ENCODE measurements at places on chromosomes 6 and 20.

GRCh38 chr20:33874129-33874528 is 63.0 kb downstream of the CHMP4B start:
- DNase-seq: no peak

- peak; percentile 21 for DNase-seq
Measured at GRCh38 chr6:148747471-148748165, 788 bp downstream of the UST start.

DNA sequence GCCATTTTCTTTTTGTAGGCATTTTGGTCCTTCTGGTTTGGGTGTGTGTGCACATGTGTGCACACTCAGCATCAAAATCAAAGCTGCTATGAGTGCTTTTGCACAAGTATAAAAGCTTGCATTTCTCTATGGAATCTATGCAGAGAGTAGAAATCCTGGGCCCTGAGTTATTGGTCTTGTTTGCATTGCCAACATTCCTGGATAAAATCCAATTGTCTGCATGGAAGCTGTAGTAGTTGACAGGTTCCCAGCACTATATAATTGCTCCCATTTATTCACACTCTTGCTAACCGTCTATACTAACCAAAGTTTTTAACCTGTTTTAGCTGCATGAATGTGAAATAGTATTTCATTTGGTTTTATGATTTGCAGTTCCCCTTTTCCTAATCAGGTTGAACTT is 277.0 kb downstream of the FOXA2 start:
- no peak for DNase-seq

DNA sequence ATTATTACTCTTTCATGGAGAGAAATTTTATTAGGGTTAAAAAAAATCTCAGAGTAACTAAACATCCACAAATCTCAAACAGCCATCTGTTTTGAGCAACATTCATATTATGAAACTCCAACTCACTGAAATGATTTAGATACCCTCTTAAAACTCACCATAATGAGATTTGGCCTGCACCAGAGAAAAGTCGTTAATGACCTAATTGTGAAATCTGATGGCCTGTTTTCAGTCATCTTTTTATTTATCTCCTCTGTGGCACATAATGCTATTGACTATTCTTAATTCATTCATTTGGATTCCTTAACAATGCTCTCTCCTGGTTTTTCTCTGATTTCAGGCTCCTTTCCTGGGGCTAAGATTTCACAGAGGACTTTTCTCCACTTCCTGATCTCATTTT is 192.7 kb downstream of the RNF144B start:
- no peak for DNase-seq

GRCh38 chr6:46412662-46413061 is 78.6 kb downstream of the RCAN2 start:
- DNase-seq: no peak

GRCh38 chr6:63813566-63814120 is 178.0 kb downstream of the PHF3 start:
- DNase-seq: no peak

All from activated CD4-positive, alpha-beta T cell treated with anti-CD3 and anti-CD28 coated beads for 1 hour (primary cell).